ENCODE measurements at places on chromosomes 5 and 9.

DNA sequence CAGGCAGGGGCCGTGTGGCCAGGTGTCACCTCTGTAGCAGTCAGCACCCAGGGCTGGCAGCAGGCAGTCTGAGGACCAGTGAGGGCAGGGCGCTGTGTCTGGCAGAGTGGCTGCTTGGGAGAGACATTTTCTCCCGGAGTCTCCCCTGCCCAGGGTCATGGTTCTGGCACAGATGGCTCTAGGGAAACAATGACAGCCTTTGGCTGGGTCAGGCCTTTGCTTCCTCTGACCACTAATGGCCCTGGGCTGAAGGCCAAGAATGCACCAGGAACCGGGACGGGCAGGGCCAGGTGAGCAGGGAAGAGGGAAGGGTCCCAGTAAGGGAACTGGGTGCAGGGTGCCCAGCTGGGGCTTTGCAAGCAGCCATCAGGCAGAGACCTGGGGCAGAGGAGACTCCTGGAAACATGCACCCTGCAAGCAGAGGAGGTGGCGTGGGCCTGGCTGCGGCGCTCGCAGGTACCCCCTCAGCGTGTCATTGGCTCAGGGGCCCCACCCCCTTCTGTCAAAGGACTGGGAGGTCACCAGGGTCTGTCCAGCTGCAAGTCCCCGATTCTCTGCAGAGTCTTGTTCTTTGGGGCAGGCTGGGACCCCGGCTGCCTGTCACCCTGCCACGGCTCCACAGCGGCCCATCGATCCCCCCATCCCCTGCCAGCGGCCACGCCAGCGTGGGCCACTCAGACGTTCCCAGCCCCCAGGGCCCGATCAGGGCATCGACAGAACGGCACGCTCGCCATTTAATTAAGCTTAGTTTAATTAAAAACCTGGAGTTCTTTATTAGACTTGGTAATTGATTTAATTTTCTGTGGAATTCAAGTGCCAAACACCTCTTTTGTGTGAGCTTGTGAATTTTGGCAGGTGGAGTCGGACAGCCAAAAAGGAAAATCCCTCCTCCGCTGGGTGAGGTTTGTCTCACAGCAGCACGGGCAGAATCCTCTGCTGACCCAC, 18.9 kb upstream of the TMEM250 start:
- no peak for DNase-seq

DNA sequence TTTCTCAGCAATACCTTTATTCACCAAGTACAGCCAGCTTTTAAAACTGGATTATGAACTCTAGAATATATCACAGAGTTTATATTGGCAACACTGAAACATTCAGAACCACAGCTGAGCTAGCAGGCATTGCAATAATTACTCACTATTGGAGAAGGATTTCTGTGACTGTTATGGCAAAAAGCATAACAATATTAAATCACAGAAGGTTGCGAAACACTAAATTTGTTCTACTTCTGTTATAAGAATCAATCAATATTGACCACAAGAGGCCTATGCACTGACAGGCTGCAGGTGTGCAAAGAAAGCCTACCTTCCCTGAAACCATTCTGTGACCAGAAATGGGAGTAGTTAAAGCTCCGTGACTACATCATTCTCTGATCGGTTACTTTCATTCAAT, 59.2 kb downstream of the AP3B1 start:
- DNase-seq = no peak

DNA sequence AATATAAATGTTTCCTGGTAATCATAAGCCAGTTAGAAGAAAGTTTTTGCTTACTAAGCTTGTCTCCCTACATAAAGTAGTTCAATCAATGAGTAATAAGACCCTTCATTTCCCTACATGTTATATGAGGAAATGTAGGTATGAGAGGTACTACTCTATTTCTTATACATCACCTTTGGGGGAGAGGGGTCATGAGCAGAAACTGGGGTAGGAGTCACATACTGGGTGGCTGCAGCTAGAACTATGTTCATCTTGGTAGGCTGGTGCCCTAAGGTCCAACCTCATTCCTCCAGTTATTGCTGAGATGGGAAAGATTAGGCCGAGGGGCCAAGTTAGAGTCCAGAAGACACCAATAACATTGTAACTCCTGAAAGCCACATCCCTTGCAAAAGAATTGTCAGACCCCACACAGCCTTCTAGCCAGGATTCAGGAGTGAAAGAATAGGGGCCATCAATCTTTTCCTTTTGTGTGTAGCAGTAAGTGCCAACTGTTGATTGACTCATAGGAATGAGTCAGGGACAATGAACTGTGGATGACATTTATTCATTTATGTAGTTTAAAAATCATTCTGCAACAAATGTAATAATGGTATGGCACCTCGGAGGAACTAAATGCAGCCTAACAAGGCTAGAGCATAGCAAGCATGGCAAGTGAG, 21.6 kb upstream of the SREK1 start:
- no peak for DNase-seq

DNA sequence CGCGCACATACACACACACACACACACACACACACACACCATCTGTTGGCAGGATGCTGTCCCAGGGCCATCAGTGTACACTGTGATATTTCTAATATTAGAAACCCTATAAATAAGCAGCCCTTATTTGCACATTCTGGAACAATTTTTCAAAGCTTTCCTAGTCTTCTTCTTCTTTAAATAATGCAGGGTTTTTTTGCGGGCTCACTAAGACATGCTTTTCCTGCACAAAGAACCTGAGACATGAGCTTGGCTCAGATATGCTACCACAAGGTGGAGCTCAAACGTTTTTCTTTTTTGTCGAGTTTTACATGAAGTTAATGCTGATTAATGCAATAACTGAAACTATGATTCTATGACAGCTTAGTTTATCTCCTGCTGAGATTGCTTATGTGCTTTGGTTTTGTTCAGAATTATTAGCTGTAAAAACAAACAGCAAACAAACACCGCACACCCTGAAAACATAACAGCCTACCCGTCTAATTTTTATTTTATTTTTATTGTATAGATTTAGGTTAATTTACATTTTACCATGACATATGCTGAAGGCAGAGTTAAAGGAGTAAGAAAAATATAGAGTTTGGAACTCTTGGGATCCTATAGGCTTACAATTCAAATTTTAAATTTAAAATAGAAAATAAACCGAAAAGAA, 95.8 kb downstream of the ALDH1A1 start:
- no peak for DNase-seq

DNA sequence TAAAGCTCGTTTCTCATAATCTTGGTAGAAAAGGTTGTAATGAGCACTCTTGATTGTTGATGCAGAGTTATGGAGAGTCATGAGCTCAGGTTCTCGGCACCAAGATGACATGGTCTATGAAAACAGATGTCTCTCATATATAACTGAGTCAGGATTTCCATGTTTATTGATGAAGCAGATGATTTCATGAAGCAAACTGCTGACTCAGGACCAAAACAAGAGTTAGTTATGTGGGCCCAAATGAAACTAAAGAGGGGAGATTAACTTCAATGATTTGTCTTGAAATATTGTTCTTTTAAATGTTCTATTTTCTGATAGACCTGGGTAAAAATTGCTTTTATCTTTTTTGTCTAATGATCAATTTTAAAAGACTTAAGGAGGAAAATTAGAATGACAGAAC, 258.6 kb upstream of the CTNND2 start:
- DNase-seq = no peak

GRCh38 chr5:95919658-95920057, 42.0 kb downstream of the ELL2 start:
- no peak for DNase-seq

- DNase-seq = peak; percentile 81
Observed at GRCh38 chr9:83707518-83707767, 315 bp downstream of the UBQLN1 start.

DNA sequence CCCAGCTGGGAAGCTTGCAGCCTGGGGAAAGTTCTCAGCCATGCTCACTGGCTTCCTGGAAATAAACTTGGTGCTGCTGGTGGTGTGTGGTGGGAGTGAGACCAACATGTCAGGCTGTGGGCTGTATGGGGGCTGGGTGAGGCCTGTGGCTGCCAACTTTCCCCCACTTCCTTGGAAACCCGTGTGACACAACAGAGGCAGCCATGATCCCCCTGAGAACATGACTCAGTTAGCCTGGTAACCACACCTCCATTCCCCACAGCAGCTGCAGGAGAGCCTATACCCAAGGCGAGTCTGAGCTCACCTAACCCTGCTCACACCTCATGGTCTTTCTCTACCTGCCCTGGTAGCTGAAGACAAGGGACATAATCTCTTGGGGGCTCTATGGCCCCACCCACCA, 72.7 kb upstream of the RGMB start:
- no peak for DNase-seq

GRCh38 chr9:76917299-76917698, 11.4 kb upstream of the PRUNE2 start:
- DNase-seq = no peak

Measured in activated naive CD8-positive, alpha-beta T cell treated with anti-CD3 and anti-CD28 coated beads, Interleukin-2, amount 50 U/mL, for 24 hours (primary cell).